MCF 10A (cell line): ENCODE measurements at places on chromosomes 6 and 20.

- DNase-seq, result no peak
Measured at GRCh38 chr20:37480919-37481318, 40.1 kb upstream of the NNAT start.

- DNase-seq, result no peak
Measured at GRCh38 chr6:11333132-11333849, 100.8 kb upstream of the NEDD9 start.

- DNase-seq, result peak; percentile 74
Measured at GRCh38 chr20:36384022-36384619, 78.0 kb downstream of the DLGAP4 start.

DNA sequence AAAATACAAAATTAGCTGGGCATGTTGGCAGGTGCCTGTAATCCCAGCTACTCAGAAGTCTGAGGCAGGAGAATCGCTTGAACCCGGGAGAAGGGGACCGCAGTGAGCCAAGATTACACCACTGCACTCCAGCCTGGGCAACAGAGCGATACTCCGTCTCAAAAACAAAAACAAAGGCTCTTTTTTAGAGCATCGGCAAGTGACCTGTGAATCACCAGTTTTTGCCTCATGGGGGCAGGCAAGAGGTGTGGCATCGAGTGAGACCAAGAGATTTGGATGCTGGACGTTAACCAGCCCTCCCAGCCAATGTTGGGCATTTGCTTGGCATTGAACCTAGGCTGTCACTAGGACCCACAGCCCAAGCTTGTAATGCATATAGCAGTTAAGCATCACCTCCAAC is 14.6 kb upstream of the CDK5RAP1 start:
- peak; percentile 77 for DNase-seq

- no peak for DNase-seq
Measured at GRCh38 chr6:100228437-100228833, 234.4 kb upstream of the MCHR2 start.

- DNase-seq, result no peak
Measured at GRCh38 chr6:132490478-132491204, 22.3 kb downstream of the STX7 start.

GRCh38 chr6:142013875-142014495 is 118.7 kb upstream of the GJE1 start:
- DNase-seq, result peak; percentile 10

- peak; percentile 67 for DNase-seq
Measured at GRCh38 chr6:98946879-98947410, 801 bp downstream of the FBXL4 start.

GRCh38 chr6:156953479-156954146 is 176.4 kb downstream of the ARID1B start:
- peak; percentile 90 for DNase-seq

GRCh38 chr20:9668381-9668780 is 154.0 kb downstream of the LAMP5 start:
- no peak for DNase-seq

DNA sequence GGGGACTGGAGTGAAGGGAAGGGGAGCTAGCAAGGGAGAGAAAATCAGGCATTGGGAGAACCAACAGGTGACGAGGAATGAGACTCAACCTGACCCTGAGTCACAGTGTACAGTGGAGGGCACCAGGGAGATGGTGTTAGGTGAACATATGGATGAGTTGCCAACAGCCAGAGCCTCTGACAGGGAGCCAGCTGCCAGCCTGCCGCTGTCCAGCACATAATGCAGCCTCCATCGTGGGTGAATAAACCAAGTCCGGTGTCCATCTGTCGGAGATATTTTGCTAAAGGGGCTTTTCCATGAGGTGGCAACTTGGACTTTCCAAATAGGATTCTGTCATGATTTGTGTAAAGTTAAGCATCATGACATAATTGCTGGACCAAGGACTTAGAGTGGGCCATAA is 88.1 kb downstream of the CDH4 start:
- DNase-seq, result no peak

DNA sequence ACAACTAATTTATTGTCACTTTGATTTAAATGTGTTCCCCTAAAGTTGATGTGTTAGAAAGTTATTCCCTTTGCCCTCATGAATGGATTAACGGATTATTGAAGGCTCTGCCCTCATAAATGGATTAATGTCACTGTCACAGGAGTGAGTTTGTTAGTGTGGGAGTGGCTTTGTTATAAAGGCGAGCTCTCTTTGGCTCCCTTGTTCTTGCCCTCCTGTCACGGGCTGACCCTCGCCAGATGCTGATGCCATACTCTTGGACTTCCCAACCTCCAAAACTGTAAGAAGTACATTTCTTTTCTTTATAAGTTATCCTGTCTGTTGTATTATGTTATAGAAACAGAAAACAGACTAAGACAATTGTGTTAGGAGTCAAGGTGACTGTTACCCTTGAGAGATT is 22.7 kb upstream of the POPDC3 start:
- no peak for DNase-seq

- peak; percentile 79 for DNase-seq
Measured at GRCh38 chr20:58850693-58851174, at the start of gene GNAS-AS1. GNAS-AS1 (minus strand) TSS chr20:58850902.

GRCh38 chr20:4795394-4795793 is 73.7 kb downstream of the PRND start:
- peak; percentile 29 for DNase-seq

- DNase-seq, result peak; percentile 93
Measured at GRCh38 chr20:7843613-7844012, 96.6 kb downstream of the HAO1 start.

DNA sequence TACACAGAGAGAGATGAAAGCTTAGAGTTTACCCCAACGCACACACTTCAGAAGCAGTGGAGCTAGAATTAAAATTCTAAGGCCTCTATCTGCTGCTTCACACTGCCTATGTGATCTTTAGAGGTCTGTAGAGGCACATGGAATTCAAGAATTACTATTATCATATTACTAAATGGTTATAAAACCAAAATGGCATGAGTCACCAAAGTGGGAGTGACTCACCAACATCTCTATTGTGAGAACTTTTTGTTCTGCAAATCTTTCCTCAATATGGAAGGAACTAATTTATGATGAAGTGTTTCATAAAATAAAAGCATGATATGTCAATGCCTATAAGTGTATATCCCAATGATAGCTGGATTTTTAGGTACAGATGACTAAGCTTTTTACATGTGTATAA is 28.5 kb upstream of the TMEM244 start:
- peak; percentile 82 for DNase-seq

GRCh38 chr20:13771853-13772453 is 12.8 kb downstream of the ESF1 start:
- DNase-seq, result no peak

DNA sequence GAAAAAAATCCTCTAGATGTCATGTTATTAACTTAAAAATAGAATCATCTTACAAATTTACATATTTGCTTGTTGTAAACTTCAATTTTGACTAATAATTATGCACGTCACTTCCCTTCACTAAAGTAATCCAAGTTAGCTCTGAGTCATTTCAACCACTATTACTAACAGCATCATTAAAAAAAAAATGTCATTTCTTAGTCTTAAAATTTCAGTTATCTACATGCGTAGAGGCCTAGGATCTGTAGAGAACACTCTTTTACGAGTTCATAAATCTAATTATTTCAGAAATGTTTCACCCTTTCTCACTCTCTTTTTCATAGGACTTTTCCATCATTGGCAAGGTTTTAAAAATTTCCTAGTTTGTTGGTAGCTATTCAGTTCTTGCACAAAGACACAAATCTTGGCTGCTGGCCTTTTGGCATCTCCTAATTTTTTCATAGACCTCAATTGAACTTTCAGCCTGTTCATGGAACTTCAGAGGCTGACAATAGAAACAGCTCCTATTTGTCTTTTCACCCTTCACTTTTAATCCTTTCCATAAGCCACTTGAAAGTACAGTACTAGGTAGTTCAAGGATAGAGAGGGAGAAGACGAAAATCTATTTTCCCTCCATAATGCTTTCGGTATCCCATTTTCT is 61.5 kb downstream of the OGFRL1 start:
- peak; percentile 13 for DNase-seq

GRCh38 chr6:158109748-158110147 is 58.3 kb downstream of the SERAC1 start:
- DNase-seq, result peak; percentile 3

- DNase-seq, result peak; percentile 45
Measured at GRCh38 chr6:88843040-88843439, 120.4 kb downstream of the RNGTT start.

GRCh38 chr6:85579581-85579980 is 14.1 kb downstream of the SNX14 start:
- no peak for DNase-seq

- DNase-seq, result no peak
Measured at GRCh38 chr6:127291495-127291894, 24.8 kb downstream of the RNF146 start.

DNA sequence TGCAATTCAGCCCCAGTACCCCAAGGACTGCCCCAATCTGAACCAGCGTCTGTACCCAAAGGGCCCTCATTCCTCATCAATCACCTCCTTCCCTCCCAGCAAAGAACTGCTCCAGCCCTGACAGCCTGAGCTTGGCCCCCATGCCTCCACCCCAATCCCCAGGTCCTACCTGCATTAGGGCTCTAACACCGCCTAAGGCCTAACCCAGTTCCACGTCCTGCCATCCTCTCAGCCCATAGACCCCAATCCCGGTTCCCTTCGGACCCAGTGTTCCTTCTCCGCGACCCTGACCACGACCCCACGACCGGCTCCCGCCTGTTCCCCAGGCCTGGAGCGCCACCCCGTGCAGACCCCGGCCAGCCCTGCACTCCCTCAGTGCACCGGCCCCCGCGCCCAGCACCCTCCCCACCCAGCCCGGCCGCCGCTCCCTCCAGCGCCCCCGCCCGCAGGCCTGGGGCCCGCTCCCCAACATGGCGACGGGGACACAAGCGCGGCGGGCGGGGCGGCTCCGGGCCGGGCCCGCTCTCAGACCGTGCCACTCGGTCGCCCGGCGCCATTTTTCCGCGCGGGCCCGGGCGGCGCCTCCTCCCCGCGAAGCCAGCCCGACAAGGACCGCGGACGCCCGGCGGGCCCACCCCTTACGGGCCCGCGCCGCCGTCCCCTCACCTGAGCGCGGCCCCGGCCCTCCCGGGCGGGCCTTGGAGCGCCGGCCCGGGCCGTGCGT is 483 bp downstream of the NCOA6 start:
- DNase-seq, result peak; percentile 35

GRCh38 chr6:96963809-96964208 is 39.3 kb downstream of the KLHL32 start:
- no peak for DNase-seq

DNA sequence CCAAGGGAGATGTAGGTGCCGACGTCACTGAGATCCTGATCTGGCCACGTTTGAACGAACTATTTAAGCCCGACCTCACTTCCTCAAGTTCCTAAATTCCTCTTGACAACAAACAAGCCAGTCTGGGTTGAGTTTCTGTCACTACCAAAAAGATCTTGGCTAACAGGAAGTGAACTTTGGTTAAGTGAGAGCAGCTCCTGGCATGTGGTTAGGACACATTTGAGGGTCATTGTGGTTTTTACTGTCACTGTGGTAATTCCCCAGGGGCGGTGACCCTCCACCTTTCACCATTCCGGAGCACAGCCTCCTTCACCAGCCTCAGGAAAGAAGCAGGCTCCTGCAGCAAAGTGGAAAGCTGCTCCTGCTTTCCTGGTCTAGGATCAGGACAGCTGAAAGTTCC is 43.1 kb upstream of the ZNF831 start:
- DNase-seq, result no peak

DNA sequence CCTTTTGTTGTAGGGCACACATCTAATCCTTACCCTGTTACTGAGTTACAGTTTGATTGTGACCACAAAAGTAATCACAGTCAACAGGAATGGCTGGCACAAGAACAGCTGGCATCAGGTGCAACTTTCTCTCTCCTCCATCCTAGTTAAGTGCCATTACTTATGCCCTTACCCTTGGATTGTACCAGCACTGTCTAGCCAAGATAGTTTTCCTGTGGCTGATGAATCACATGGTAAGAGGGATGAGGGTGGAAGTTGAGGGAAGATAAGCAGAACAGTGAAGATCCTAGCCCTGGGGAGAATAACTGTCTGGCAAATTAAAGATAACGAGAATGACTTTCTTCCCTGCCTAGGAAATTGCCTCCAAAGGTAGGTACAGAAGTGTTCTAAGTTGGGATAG is 42.0 kb downstream of the RNF217 start:
- DNase-seq, result no peak

DNA sequence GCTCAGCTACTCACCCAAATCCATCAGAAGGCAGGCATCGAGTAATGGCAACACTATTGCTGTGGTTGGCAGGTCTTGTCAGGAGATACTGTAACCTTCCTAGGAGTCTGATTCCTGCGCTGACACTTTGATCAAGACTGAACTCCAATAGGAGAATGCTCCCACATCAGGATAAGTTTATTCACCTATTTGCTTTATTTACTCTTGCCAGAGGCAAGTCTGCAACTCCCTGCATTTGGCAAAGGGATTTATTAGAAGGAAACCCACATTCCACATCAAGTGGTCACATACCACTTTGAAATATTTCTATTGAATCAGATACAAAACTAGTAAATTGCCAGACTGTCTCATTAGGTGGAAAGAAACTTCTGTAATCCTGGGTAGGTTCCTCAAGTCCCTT is 43.5 kb downstream of the ZFAND3 start:
- peak; percentile 22 for DNase-seq

DNA sequence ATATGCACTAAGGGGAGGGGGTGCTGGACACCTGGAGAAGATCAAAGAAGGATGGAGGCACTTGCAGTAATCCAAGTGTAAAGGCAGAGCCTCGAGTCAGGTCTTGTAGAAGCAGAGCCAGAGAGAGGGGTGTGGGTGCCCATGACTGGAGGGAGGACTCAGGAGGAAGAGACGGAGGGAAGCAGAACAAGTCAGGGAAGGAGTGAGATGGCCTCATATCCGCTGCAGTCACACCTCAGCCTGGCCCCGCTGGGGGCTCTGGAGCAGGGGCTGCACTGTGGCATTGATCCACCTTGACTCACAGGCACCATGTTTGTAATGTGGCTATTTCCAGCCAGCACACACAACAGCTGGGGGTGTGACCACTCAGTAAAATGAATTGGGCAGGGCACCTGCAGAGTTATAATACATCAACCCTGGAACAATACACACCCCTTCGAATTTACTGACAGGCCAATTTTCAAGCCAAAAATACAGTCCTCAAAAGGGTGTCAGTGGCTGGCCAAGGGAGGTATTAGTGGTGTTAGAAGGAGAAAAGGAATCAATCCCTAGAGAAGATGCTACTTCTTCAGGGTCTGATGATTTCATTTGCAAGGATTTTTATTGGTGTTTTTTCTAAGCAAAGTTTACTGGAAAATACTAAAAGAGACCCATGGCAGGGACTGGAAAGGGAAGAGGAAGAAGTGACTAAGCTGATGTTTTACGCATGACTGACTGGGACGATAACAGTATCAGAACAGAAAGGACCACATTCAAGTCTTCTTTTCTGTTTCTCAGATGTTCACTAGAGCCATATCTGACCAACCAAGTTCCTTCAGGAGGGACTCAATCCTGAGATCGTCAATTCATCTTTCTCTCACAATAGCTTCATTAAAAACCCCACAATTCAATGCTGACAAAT is 18.9 kb upstream of the NXT1 start:
- no peak for DNase-seq
